Activated CD8-positive, alpha-beta memory T cell treated with anti-CD3 and anti-CD28 coated beads for 4 hours (primary cell): ENCODE measurements at places on chromosomes 6 and 20.

GRCh38 chr20:63702751-63703470 is 4.9 kb downstream of the ARFRP1 start:
- no peak for DNase-seq

DNA sequence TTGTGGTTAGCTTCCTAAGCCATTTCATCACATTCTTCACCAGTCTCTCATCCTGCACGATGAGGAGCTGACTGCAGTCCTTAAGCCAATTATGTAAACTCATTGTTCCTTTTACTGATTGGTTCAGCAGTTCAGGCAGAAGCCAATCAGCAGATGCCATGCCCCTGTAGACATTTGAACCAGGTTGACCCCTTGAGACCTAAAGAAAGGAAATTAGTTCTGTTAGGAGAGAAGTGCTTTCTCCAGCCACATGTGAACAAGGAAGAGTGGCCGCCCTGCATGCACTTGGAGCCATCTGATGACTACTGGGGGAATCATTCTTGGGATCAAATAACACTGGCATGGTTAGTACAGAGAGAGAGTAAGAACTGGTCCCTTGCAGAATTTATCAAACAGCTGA is 535.2 kb upstream of the ID4 start:
- no peak for DNase-seq

DNA sequence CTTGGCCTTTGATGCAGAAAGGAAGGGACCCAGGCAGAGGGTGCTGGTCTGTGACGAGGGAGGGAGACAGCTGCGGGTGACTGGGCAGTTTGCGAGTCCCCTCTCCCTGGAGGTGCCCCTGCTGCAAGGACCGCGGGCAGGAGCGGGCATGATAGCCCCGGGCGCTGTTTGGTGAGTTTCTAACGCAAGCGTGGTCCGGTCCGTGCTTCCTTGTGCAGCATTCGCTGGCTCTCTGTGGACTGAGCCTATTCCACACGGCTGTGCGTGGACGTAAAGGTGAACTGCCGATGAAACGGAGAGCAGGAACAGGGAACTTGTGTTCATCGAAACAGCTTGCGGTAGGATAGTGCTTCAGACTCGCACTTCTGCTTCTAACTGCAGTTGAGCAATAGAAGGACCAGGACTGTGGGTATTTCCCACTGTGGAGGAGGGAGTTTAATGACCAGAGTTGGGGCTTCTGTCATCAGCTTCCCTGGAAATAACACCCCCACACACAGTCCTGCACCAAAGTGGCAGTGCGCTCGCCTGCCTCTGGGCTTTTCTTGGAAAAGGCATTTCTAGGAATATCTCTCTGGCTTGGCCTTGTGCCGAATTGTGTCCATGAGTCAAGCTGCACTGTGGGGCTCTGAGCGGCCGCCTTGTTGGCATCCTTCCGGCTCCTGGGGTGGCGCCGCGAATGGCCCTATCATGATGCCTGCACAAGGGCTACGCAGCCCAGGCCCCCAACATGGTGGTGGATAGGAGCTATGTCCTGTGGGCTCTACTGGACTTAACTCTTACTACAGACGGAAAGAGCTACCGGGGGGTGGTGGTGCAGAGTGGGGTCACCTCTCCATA is 48.9 kb downstream of the DUSP22 start:
- DNase-seq = no peak

GRCh38 chr6:77337392-77337791 is 125.9 kb downstream of the HTR1B start:
- no peak for DNase-seq

GRCh38 chr20:37516811-37517750 is 4.0 kb upstream of the NNAT start:
- no peak for DNase-seq

- no peak for DNase-seq
These were observed 899.4 kb upstream of the FLRT3 start for GRCh38 chr20:15236812-15237211.

DNA sequence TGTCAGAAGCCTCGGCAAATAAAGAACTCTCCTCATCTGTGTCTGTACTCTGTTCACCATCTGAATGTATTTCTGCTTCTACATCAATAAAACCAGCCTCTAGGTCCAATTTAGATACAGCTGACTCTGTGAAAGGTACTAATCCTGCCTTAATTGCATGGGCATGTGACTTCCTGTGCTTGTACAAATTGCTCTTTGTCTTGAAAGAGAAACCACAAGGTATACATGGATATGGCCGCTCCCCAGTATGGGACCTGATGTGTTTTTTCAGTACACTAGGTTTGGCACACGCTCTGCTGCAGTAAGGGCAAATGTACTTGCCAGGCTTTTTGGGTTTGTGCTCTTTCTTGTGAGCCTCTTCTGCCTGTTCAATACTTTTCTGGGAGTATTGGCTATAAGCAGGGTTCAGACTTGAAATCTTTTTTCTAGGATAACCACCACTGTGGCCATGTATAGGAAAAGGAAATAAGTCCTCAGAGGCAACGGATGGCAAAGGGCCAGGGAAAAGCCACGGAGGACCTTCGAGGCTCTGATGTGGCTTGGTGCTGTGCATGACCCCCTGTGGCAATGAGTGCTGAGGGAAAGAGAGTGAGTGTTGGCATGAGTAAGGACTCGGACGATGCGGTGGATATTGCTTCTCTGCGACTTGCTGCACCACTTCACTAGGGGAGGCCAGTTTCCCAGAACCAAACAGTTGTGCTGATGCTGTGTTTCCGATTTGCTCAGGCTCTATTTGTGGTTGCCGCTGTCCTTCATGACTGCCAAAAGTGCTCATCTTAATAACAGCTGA is 170.9 kb downstream of the HIVEP2 start:
- no peak for DNase-seq

GRCh38 chr6:116004841-116005815 is 55.6 kb downstream of the FRK start:
- DNase-seq = no peak

- no peak for DNase-seq
These were observed 188.2 kb downstream of the ERMARD start for GRCh38 chr6:169939554-169940164.

GRCh38 chr6:158706369-158706982 is 56.6 kb downstream of the SYTL3 start:
- no peak for DNase-seq

DNA sequence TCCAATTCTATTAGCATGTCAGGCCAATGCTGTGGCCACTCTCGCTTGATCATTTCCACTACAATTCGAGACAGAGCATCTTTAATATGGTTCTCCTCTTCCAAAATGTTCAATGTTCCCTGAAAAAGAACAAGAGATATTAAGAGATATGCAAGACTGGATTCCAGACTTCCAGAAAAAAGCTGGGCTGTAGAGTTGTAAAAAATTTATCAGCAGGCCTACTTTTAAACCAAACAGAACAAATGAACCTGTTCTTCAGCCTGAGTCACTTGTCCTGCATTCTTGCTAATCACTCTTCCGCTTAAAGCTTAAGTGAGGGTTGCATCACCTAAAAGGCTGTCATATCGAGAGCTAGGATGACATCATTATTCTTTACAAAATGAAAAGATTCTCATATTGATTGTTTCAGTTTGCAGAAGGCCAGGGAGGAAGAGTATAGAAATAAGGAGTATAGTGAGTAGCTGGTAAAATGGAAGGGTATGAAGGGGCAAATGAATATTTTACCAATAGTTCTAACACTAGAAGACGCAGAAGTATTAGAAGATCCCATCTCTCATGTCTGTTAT is 4.9 kb downstream of the XPO5 start:
- no peak for DNase-seq

DNA sequence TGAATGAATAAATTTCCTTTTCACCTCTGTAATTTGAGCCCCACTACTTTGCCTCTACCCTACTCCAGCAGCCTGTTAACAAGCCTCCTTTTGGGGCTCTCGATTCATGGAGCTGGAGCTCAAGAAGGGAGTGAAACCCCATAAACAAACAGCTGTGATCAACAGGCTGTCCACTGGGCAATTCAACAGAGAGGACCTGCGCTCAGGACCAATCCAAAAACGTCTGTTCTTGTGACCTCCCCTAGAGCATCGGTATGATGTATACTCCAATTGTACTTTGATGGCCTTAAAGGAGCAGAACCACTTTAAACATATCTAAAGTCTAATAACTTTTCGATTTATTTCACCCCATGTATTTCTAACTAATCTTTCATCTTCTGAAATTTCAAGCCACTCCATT is 37.4 kb downstream of the HIVEP2 start:
- DNase-seq = no peak
